ENCODE measurements at places on chromosomes 5 and 9.

DNA sequence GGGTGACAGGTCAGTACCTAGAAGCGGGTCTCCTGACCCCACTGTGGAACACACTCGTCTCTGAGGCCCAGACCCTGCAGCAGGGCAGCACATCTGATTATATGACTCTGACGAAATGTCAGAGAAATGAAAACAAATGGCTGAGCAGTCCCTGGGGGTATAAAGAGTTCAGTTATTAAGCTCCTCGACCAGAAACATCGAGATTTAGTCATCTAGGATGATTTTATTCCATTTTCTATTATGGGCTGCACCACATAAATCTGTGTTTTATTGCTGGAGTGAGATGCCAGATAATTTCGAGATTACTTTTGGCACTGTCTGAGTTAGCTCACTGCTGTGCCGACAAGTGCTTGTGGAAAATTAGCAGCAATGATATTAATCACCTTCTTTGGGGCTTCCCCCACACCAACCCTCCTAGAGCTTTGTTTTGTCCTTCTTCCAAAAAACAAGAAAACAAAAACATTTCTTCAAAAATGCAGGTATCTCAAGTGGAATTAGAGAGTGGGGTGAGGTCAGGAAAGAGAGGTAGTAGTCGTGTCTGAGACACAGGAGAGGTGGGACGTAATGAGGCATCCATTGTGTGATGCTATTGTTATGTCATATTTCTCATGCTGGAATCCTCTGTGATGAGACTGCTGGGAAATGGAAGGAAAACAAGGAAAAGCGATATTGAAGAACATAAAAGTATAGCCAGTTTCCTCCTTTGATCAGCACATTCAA lies 495.5 kb downstream of the DMAC1 start:
- DNase-seq, result no peak

- DNase-seq, result no peak
These were observed 25.8 kb downstream of the TJP2 start for GRCh38 chr9:69199769-69200470.

- DNase-seq, result no peak
These were observed 76.7 kb downstream of the ANXA2R start for GRCh38 chr5:42963412-42963811.

GRCh38 chr5:154189256-154189818 lies 1.2 kb upstream of the GALNT10 start:
- DNase-seq, result no peak

DNA sequence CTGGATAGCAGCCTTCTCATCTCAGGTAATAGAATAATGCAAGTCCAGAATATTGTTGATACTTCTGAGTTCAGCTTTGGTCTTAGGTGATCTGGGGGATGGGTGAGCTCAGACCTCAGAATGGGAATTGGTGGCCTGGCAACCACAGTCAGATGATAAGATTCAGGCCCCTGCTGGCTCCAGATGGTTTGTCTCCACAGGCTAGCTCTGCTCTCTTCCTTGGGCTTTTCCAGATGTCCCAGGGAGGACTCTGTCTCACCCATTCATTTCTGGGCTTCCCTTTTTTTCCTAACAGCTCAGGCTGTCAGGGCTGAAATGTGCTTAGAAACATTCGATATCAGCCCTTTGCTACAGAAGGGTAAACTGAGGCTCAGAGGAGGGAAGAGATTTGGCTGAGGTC lies 17.6 kb upstream of the TNFSF15 start:
- no peak for DNase-seq

DNA sequence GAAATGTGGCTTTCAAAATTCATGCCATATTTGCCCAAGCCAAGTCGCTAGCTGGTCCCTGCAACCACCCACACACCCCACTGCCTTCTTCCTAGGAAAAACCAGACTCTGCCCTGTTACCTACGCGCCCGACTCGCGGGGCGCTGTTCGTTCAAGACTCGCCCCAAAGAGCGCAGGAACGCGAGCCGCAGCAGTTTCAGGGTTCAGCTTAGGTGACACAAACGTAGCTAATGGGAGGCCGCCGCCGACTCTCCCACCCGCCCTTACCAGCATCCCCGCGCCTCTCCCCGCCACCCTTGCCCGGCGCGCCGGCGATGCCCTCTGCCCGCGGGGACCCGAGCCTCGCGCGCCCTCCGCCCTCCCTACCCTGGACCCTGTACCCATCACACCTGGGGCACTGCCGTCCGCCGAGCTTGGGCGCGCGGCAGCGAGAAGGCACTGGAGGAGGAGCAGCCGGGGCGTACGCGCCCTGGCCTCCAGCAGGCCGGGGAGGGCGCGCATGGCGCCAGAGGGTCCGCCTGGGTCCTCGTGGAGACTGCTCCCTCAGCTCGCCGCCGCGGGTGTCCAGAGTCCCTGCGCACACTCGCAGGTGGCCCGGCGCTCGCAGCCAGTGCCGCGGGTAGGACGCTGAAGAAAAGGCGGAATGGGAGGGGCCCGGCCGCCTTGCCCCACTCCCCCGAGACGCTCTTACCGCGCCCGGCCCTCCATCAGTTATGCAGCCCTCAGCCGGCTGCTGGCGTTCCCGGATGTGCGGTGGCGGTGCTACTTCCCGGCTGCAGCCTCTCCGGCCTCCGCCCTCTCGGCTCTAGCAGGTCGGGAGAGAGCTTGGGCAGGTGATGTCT lies at the start of gene EMB:
Gene EMB, minus strand, starts transcription at position 638 of the 842 bp plus-strand sequence. Its CDS starts 137 bp downstream, at position 501.
- DNase-seq, result peak; percentile 54

- no peak for DNase-seq
These were observed 1495.2 kb upstream of the C9orf72 start for GRCh38 chr9:29068461-29068860.

DNA sequence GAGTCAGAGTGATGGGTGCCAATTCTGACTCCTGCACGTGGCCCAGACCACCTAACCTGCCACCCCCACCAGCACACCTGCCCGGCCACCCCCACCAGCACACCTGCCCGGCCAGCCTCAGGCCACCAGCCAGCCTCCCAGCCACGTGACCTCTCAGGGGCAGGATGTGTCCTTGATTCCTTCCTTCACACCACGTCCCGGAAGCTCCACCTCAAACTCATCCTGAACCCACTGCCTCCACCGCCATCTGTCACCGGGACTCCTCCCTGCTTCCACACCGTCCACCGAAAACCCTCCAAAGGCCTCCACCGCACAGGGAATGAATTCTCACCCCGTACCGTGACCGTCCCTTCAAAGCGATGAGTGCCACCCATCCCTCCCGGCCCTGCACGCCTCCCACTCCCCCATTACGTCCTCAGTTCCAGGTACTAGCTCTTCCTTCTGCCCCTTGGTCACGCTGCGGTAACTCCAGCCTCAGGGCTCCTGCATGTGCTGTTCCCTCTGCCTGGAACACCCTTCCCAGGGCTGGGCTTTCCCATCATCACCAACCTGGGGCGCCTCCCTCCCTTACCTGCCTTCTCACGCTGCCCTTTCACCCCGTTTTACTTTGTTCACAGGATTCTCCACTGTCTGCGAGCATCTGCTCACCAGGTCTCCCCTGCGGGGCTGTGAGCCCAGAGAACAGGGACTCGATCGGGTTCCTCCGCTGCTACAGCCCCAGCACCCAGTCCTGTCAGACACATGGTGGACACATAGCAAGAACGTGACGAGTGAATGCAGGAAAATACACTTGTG lies 82.9 kb downstream of the ADAMTS2 start:
- no peak for DNase-seq

GRCh38 chr9:33778700-33779351 lies 16.5 kb upstream of the PRSS3 start:
- no peak for DNase-seq

DNA sequence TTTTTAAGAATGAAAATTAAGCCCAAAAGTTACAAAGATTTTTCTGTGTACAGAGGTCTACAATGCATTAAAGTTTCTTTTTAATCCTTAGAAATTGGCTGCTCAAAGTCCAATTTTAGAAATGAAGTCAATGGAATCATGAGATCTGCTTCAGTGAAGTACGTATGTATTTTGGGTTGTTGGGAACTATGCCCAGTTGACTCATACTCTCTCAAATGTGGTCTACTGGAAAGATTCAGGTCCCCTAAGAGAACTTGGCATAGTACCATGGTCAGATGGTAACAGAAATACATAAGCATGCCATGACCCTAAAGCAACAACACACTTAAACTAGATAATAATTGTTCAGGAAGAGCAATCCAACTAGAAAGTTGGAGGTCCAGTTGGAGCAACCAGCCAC lies 23.0 kb downstream of the FBLL1 start:
- no peak for DNase-seq

DNA sequence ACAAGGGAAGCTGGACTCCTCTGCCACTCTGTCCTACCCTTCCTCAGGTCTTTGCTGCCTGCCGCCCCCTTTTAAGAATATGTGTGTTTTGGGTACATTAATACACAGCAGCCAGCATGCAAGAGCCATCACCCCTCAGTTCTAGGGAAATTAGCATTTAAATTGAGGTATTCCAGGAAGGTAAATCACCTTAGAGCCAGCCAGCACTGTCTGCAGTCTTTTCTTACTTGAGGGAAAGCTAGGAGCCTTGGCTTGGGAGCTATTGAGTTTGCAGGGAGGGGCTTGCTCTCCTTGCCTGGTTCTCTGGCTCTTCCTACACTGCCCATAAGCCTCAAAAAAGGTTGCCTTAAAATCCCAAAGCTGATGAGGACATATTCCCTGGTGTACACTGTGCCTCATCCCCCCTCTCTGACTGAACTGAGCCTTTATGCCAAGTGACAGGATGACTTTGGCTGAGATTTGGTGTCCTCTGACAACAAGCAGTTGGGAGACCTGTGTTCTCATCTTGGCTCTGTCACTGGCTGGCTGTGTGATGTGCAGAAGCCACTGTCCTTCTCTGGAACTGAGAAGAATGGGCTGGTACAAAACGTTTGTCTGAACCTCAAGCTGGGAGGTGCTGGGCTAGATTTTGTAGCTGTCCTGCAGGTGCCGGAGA lies 54.1 kb downstream of the TRIM32 start:
- DNase-seq, result no peak

DNA sequence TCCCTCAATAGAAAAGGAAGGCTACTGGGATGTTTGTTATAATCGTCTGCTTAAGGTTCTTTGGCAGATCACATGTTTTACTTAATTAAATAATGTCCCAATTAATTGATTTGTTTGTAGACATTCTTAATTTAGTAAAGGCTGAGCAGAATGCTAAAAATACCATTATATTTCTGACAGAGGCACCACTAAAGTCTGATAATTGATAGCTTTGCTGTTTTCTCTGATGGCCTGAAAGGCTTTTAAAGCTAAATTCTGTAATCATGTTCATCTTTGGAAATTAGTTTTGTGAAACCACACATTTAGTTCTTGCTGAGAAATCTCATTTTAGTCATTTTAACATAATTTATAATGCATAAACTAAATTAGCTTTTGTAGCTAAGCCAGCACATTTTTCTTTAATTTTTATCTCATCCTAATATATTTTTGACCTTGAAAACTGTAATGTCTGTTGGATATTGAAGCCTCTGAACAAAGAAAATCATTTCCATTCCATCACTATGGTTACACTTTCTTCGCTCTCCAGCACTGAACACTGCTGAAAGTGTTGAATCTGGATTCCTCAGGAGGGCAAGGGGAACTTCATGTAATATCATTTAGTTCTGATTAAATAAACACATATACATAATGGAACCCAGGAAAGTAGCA lies 329.4 kb downstream of the ELAVL2 start:
- DNase-seq, result no peak

GRCh38 chr9:16258708-16259107 lies 611.8 kb downstream of the BNC2 start:
- DNase-seq, result no peak

- DNase-seq, result no peak
These were observed 87.2 kb downstream of the KCNIP1 start for GRCh38 chr5:170591054-170591453.

- DNase-seq, result no peak
These were observed 4.5 kb upstream of the S1PR3 start for GRCh38 chr9:88986776-88987175.

GRCh38 chr9:129868872-129869486 lies 33.7 kb downstream of the USP20 start:
- DNase-seq, result peak; percentile 81

- no peak for DNase-seq
These were observed 377.2 kb downstream of the GADD45G start for GRCh38 chr9:89982016-89982415.

DNA sequence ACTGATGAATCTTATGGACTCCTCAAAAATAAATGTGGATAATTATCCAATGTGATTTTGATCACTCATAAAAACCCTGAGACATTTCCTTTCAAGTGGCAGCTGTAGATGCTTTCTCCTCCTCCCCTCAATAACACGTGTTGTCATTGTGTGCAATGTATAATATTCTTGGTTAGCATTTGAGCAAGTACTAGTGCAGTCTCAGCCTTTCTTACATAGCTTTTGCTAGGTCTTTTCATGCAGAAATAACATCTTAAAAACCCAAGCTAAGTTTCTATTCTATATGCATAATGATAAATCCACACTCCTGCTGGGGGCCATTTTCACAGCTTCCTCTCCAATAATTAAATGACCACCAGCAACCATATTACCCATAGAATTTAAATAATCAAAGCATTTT lies 1835.2 kb upstream of the NUDT12 start:
- DNase-seq, result no peak

- DNase-seq, result no peak
These were observed 51.9 kb upstream of the IFNK start for GRCh38 chr9:27472195-27472594.

- peak; percentile 37 for DNase-seq
These were observed at the start of gene HACD4 for GRCh38 chr9:21031091-21031807. TSS of gene HACD4 (minus strand) at chr9:21031640. CDS start at chr9:21031590, 50 bp downstream.

DNA sequence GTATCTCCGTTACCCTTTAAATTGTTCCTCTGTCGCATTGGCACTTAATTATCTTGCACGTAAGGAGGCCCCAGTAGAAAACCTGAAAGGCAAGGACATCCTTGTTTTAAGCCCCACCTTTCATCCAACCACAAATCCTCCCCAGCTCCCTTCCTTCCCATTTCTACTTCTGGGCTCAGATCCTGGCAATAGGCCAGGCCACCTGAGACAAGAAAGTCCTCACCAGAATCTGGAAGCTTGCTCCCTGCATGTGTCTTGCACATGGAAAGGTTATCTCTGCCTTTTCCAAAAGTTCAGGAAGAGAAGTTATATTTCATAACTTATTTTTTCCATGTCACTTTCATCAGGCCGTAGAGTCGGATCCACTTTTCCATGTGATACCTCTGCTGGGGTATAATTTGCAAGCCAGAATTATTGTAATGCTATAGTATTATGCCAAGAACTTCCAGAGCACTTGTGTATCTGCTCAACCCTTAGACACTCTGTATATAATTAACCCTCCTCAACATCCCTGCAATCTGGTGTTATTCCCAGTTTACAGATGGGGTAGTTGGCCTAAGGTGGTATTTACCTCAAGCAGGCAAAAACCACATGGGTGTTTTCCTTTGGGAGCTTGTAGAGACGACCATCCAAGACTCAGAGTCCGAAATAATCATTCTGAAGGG lies 2.6 kb upstream of the SHB start:
- DNase-seq, result no peak

DNA sequence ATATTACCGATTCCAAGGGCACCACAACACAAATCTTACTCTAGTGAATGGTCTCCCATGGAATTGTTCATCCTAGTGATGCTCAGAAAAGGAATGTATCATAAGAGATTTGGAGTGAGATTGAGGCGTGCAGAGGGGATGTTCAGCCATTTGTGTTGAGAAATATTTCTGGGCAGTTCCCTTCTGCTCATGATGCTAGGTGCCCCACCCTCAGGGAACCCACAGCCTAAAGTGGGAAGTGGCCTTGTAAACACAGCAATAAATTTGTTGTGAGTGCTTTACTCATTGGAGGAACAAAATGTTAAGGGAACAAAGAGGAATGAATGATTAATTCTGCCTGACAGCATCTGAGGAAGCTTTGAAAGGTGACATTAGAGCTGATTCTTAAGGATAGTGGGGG lies 129.9 kb downstream of the TLE4 start:
- DNase-seq, result no peak
